A673 (cell line): ENCODE measurements at places on chromosomes 4 and X.

DNA sequence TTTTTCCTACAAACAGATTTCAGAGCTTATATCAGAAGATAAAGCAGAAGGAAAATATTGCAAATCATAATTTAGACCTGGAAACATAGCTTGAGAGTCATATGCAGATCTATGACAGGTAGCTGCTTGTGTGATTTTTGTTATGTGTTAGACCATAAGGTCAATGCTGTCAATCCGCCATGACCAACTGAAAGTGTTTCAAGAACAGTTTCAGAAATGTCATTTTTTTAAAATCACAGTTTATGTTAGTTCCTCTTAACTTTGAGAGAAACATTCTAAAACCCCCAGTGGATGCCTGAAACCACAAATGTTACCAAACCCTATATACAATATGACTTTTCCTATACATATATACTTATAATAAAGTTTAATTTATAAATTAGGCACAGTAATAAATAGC lies 391.3 kb upstream of the FAM241A start:
- no peak for DNase-seq

DNA sequence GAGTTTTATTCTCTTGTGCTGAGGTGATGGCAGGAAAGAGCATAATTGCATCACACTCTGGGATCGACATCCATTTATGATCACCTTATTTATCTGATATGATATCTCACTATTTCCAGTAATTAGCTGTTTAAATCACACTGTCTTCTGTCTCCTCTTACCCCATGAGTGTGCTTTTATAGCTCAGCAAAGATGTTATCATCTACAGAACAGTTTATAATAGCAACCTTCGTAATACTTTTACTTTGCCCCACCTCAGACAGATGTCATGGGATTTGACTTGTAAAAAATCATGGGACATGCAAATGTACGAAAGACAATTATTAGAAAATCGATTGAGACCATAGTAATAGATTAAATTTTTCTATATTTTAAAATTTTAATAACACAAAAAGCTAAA lies 1122.3 kb upstream of the PCDH10 start:
- no peak for DNase-seq

GRCh38 chr4:79820427-79820826 lies 252.6 kb downstream of the ANTXR2 start:
- DNase-seq, result no peak

DNA sequence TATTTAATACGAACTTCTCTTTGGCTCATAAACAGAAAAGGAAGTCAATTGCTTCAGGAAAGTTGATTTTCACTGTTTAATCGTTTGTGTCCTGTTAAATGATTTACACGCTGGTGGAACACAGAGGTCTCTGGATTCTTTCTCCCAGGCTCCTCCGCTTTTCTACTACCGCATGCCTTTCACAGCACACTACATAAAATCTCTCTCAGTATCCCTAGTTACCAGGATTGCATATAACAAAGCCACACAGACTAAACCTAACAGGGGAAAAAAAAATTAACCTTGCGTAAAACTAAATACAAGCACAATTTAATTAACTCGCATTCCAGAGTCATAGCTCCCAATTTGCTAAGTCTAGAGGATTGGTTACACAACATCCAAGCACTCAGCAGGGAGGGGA lies 133.9 kb downstream of the CORIN start:
- peak; percentile 12 for DNase-seq

DNA sequence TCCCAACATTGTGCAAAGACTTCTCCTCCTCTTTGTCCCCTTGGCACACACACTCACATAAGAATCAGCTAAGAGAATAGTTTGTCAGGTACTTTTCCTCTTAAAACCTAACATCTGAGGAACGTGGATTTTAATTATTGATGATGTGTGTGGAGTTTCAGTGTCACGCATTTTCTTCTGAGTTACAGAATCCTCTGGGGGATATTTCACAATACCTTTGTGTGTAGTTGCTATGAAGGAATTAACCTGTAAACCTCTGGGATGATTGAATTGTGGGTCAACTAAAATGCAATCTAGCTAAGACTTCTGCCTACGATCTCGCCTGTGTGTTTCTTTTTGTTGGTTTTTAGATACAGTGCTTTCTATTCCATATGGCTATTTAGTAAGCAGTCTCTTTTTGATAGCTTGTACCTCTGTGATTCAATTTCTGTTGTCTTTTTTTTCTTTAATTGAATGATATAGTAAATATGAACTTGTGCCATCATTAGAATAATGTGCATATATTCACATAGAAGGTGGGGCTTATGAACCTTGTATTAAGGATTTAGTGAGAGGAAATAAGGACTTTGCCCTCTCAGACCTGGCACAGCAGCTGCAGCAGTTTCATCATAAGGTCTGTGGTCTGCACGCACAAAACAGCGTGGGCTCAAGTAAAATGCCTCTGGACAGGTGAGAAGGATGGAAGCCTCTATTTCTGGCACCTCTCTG lies 99.2 kb downstream of the TSPAN7 start:
- DNase-seq, result no peak
